ENCODE measurements at places on chromosomes 12 and 14.

DNA sequence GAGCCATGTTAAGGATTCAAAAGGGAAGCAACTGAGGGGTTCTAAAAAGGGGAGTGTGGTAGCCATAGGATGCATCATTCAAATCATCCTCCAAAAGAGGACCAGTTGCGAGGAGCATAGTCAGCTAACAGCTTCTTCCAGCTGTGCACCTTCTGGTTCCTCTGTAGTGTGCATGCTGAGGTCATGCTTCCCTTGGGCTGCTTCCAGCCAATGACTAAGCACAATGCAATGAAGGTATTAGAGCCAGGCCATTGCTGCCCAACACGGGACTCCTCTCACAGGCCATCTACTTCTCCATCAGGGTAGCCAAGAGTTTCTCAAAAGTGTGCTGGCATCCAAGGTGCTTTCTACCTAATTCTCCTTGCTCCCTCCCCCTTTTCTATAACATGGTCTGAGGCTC lies 69.2 kb upstream of the ARID2 start:
- DNase-seq = peak; percentile 76

DNA sequence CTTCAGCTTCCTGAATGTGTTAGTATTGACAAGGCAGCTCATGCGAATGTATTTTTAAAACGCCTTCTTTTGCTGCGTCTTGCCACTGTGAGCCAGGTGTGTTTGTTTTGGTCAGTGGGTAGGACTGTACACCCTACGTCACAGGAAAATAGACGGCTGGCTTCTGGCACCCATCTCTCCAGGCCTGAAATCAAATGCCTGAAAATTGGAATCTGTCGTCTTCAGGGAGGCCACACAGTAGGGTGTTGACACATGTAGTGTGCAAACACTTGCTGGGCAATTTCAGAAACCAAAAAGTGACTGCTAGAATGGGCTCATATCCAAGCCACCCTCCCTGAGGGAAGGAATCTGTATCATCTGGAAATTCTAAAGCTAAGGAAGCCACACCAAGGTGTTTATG lies 209.3 kb downstream of the TTC8 start:
- DNase-seq = no peak

DNA sequence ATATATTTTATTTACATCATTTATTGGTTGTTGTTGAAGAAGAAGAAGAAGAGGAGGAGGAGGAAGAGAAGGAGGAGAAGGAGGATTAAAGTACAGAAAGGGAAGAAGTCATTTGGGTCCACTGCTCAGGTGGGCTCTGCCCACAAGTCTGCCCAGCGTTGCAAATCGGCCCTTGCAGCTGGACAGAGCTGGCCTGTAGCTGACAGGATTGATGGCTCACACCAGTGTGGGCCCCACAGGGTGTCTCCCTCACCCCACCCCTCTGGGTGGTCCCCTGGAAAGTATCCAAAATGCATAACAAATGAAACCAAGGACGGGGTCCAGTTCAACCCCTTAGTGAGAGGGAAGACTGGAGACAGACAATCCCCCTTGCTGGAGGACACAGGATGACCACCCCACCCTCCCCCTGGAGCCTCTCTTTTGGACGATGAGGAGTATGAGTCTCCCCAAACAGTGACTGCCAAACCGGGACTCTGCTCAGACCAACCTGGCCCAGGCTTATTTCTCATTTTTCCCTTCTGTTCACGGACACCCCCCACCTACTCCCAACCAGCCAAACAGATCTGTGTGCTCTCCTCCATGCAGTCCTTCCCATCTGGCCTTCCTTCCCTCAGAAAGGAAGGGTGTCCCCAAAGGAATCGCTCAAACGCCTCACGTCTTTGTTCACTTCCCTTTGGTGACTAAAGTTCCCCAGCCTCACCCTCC lies 17.7 kb downstream of the DPF3 start:
- DNase-seq = no peak

DNA sequence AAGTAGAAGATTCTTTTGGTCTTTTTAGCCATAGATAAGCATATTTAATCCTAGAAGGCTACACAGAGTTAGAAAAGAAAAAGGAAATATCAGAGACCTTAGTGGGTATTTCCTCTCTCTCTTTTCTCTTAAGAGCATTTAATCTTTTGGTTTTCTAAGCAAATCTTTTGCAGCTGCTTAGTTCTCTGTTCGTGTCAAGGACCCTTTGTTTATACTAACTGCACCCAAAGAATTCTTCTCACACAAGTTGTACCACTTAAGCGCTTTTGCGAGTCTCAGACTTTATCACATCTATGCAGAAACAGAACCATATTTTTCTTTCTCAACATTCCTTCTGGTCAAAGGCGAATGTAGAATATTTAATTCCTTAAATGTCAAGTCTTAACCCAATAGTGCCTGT lies 17.9 kb upstream of the NID2 start:
- no peak for DNase-seq

GRCh38 chr12:67501362-67501761 lies 147.2 kb upstream of the DYRK2 start:
- DNase-seq = no peak

DNA sequence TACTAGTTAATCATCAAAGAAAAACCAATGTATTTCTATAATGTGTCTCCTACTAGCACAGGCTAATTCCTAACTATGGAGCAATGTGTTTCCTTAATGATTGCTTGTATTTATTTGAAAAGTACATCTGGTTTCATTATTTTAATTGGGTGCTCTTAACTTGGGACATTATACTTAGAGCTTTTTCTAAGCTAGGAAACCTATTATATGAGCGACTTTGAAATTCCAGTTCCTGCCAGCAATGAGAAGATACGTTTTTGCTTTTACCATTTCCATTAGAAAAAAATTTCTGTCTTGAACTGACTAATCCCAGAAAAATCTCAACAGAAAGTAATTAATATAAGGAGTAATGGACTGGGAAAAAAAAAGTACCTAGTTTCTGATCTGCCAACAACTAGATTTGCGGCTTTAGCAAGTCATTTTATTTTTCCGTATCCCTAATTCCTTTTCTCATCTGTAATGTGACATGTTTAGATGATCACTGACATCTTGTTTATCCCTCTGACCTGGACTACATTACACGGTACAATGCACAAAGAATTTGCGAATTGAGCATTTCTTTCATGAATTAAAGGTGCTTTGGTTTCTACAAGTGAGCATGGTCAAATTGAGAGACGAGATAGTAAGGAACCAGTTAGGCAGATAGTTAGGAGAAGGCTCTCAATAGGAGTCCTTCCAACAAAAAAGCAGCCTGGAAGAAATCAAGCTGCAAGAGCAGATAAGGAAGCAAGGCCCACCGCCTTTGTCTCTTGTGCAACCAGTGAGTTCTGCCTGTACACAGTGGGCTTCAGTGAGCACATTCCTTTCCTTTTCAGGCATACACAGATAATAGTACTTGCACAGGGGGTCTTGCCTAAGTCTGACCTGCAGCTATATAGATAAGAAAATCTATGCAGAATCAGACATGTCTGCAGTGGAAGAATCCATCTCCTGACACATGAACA lies 1765.0 kb upstream of the FLRT2 start:
- no peak for DNase-seq

DNA sequence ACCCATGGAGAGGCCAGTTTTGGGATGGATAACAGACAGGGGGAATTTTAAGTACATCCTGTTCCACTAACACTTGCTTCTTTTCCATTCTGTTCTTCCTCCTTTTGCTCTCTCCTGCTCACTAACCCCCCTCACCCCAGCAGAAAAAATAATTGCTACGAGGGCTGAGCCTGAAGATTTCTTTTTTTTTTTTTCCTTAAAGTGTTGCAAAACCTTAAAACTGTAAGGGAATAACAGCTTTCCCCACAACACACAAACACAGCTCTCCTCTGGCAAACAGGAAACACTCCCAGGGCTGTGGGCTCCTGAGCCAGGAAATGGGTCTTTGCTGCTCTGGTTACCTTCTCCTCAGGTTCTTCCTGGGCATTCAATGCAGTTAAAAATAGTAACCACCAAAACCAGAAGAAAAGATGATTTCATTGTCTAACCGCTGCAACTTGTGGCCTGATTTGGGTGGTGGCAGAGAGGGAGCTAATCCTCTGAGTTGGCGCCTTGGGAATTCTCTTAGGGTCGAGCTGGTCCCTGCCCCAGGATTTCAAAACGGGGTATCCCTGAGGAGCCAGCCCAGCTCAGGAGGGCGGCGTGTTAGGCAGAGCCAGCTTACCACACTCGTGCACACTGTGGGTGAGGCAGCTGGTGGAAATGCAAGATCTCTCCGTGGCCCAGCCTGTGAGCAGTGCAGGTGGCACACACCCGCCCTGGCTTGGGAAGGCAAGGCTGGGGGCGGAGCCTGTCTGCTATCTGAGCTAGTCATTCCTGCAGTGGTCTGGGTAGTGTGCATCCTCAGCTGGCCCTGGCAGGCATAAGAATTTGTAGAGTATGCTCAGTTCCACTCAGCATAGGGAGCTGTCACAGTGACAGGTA lies 17.1 kb upstream of the EMP1 start:
- DNase-seq = no peak

DNA sequence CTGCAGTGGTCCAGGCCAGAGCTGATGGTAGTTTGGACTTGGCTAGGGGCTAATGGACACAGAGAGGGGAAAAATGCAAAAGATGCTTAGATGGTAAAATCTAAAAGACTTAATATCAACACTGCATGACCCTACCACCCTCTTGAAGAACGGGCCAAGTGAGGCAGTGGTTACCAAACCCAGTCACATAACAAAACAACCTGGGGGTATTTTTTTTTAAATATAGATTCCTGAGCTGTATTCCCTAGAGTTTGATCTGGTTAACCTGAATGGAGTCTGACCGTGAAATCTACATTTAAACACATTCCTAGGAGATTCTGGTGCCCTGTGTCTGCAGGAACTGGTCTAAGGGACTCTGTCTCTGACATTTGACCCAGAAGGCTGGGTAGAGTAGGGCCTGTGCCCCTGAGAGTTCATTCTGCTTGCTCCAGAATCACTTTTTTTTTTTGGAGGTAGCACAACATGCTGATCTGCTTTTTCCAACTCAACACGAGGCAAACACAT lies 15.7 kb downstream of the ABHD4 start:
- DNase-seq = no peak

DNA sequence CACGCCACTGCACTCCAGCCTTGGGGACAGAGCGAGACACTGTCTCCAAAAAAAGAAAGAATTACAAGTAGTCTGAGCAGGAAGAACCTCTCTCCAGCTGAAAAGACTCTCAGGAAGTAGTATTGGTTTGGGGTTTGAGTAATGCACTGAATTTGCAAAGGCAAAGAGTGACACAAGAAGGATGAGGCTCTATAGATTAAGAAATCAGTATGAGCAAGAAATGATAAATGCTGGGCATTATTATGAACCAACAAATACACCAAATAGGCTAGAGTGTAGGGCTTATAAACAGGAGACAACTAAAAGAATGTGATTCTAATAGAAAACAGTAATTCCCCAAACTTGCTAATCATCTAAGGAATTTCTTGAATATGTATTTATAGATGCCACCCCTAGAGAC lies 2.6 kb upstream of the SLC35E3 start:
- no peak for DNase-seq

DNA sequence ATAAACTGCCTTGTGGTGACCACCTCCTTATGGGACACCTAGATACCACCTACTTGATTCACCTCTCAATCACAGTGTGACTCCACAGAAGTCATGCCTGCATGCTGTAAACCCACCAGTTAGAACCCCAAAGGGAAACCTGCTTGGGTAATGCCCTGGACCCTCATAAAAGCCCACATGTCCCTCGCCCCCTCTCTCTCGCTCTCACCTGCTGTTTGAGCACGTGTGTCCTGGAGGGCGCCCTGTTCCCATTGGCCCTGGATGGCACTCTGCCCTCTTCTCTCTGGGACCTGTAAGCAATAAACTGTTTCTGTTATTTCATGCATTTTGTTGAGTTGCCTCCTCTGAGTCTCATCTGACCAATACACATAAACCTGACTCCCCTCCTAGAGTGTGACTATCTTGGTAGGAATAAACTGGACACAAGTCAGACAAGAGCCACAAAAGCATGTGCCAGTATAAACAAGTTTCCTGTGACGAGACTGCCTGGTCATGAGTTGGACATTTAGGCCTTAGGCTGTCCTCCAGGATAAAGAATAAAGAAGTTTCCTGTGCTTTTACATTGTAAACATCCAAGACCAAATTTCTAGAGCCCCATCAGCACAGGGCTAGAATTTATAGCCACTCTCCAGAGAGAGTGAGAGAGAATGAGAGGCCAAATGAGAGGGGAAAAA lies 8.6 kb downstream of the IFI27L2 start:
- DNase-seq = no peak

GRCh38 chr14:98963610-98964009 lies 308.4 kb downstream of the BCL11B start:
- DNase-seq = no peak

DNA sequence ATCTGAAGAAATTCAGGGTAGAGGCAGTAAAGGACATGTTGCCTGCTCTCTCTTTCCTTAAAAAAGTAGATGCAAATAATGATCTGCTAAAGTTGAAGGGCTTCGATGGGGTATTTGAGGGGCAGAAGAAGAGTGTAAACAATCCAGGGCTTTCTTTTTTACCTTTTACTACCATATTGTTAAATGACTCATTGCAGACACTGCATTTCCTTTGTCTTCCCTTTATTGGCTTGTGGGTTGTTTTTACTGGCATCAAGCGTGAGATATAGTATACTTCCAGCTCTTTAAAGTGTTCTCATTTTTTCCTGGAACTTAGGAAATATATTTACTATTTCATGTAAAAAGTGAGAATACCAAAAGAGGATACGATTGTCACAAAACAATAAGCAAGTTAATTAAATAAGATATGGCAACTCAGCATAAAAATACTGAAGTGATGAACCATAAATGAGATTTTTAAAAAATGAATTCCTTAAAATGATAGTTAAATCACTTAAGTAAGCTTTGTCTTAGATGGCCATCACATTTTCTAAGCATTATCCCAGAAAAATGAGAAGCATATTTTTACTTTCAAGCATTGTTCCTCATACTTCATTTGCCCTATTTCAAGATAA lies 72.3 kb upstream of the KRAS start:
- no peak for DNase-seq

DNA sequence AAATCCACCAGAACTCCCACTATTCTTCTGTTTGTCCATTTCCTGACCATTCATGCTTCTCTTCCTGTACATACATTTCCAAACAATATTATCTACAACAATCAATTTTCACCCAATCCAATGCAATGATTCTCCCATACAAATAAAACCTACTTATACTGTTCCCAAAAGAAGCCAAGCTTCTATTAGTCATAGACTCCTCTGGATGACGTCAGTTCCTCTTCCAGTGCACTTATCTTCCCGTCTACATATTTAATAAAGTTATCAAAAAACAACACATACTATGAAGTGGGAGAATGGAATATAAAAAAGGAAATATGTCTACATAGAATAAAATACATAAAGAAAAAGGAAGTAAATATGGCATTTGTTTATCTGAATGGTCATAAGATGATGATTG lies 165.4 kb downstream of the FOXG1 start:
- DNase-seq = no peak

DNA sequence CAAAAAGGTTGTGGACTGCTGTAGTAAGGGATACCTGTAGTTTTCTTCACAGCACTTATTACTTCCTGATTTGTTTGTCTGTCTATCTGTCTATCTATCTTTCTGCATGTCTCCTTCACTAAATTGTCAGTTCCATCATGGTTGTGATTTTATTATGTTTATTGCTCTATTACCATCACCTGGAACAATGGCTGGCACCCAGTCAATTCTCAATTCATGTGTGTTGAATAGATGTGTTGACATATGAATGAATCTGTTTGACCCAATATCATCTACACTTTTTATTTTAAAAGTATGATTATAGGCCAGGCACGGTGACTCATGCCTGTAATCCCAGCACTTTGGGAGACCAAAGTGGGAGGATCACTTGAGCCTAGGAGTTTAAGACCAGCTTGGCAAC lies 224.4 kb downstream of the NUBPL start:
- DNase-seq = no peak

All from HS-5 (cell line).